ENCODE measurements at places on chromosomes 6 and 20. TPM values are rescaled to one million over a fixed set of nuclear protein-coding genes. Genes with fewer than 3 reads are reported as not detected.

DNA sequence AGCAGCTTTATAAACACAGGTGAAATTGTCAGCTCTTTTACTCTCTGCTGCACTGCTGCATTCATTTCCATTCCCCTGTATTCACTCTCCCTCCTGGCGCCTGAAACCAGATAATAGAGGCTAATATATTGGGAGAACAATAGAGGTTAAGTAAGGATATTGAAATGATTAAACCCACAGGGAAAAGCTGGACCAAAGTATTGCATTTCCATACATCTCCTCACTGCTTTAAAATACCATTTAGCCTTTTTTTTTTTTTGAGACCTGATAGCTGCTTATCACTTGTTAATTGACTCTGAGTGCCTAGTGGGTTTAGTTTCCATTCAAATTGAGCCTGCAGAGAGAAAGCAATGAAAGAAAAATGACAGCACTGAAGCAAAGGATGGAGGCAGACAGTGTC is 540.5 kb upstream of the IMPG1 start:
- no peaks in the 10 kb centered on the region for H3K36me3 ChIP-seq
- no peak for DNase-seq
- H3K27me3 ChIP-seq, result no peaks in the 10 kb centered on the region
- no peak overlapping the region for H3K27ac ChIP-seq
- no peaks in the 10 kb centered on the region for H3K4me1 ChIP-seq

DNA sequence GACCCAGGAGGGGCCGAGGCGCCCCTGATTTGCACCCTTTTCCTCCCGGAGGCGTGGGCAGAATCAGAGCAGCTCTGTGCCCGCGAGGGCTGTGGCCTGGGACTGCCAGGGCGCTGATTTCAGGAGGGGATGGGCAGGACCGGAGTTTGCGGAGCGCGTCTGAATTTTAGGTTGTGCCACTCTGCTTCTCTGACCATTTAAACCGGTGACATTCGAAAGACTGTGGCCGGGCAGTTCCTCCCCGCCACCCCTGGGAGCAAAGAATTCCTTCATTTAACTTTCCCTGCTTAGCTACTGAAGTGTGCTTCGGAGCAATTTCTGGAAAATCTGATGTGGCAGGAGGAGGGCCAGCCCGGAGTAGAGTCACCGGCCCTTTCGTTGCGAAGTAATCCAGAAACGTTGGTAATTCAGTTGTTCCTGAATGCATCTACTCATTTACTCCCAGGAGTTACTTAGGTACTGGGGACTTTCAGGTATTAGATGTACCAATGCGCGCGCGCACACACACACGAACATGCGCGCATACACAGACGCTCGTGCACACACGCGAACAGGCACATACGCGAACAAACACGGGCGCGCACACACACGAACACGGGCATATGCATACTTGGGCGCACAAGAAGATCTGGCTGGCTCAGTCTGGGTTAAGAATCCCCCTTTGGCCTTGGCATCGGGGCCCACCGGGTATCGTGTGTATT is 568 bp downstream of the CCDC170 start:
- H3K27ac ChIP-seq, result no peak overlapping the region
- peak overlapping the region; percentile 50 for H3K4me3 ChIP-seq
- peaks cover 6% of the 10 kb centered on the region for H3K27me3 ChIP-seq
- DNase-seq, result no peak
- peaks cover 2% of the 10 kb centered on the region for H3K4me1 ChIP-seq

DNA sequence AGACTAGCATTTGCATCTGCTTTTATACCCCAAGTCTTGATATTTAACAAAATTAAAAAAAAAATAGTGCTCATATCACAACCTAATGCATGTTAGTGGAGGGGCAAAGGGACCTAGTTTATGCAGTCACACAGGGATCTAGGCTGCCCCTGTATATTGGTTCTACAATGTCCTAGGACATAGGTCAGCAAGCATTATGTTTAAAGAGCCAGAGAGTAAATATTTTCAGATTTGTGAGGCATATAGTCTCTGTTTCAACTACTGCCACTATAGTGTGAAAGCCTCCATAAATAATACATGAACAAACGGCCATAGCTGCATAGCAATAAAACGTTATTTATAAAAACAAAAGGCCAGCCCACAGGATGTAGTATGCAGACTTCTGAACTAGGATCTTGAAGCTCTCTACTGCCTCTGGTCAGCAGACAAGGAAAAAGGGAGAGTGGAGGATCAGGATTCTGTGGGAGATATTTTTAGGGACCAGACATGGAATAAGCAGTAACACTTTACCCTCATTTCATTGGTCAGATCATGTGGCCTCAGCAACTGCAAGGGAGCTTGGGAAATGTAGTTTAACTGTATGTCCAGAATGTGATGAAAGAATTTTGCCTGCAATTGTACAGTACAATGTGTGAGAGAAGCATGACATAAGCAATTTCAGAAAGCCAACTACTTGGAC is 414.2 kb upstream of the SPTLC3 start:
- H3K27ac ChIP-seq, result no peak overlapping the region
- H3K4me1 ChIP-seq, result no peaks in the 10 kb centered on the region
- no peak overlapping the region for H3K4me3 ChIP-seq

- peaks cover 2% of the 10 kb centered on the region for H3K36me3 ChIP-seq
- H3K27me3 ChIP-seq, result no peaks in the 10 kb centered on the region
- no peak overlapping the region for H3K4me3 ChIP-seq
- H3K27ac ChIP-seq, result no peak overlapping the region
- H3K4me1 ChIP-seq, result no peaks in the 10 kb centered on the region
Measured at GRCh38 chr6:87237804-87238203, 82.4 kb downstream of the ZNF292 start.

- no peaks in the 10 kb centered on the region for H3K36me3 ChIP-seq
Measured at GRCh38 chr6:29530671-29531310, 28.7 kb downstream of the UBD start.

- no peak overlapping the region for H3K4me3 ChIP-seq
- no peak overlapping the region for H3K27ac ChIP-seq
- no peaks in the 10 kb centered on the region for H3K36me3 ChIP-seq
- DNase-seq, result no peak
- peaks cover 17% of the 10 kb centered on the region for H3K4me1 ChIP-seq
Measured at GRCh38 chr20:38166703-38167233, 1.7 kb upstream of the TGM2 start.

GRCh38 chr20:56004611-56005388 is 519 bp downstream of the CBLN4 start:
- no peaks in the 10 kb centered on the region for H3K4me1 ChIP-seq
- no peak overlapping the region for H3K4me3 ChIP-seq
- no peaks in the 10 kb centered on the region for H3K27me3 ChIP-seq
- no peak overlapping the region for H3K27ac ChIP-seq

GRCh38 chr6:47251396-47251795 is 58.3 kb downstream of the TNFRSF21 start:
- H3K4me3 ChIP-seq, result no peak overlapping the region
- H3K36me3 ChIP-seq, result no peaks in the 10 kb centered on the region
- DNase-seq, result no peak
- H3K4me1 ChIP-seq, result peaks cover 9% of the 10 kb centered on the region
- H3K27ac ChIP-seq, result no peak overlapping the region

DNA sequence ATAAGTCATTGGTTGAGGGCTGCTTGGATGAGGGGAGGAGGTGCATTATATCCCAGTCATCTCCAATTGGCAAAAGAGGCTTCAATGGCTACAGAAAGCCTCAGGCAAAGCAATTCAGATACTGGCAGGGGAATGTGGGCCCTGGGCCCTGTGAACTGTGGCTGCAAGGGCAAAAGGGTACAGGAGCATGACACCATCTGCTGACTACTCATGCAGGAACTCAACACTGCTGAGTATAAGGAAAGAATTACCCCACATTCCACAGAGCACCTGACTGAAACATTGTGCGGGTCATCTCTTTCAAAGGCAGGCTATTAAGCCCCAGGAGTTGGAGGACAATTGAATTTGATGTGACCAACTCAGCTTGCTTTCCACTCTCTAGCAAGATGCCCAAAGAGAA is 92.1 kb upstream of the SPTLC3 start:
- H3K36me3 ChIP-seq, result no peaks in the 10 kb centered on the region
- no peak overlapping the region for H3K4me3 ChIP-seq
- H3K27ac ChIP-seq, result no peak overlapping the region
- no peaks in the 10 kb centered on the region for H3K27me3 ChIP-seq

- H3K27me3 ChIP-seq, result no peaks in the 10 kb centered on the region
- no peak overlapping the region for H3K4me3 ChIP-seq
- H3K36me3 ChIP-seq, result no peaks in the 10 kb centered on the region
- no peak overlapping the region for H3K27ac ChIP-seq
- no peak for DNase-seq
- H3K4me1 ChIP-seq, result 0 out of 2 replicates have a peak, but pooled peaks cover 3% of the 10 kb centered on the region
Measured at GRCh38 chr6:14367296-14367695, 249.7 kb downstream of the CD83 start.

- no peak overlapping the region for H3K27ac ChIP-seq
- no peak overlapping the region for H3K4me3 ChIP-seq
- no peaks in the 10 kb centered on the region for H3K27me3 ChIP-seq
- no peak for DNase-seq
Measured at GRCh38 chr6:169313347-169314010, 59.8 kb upstream of the THBS2 start.

DNA sequence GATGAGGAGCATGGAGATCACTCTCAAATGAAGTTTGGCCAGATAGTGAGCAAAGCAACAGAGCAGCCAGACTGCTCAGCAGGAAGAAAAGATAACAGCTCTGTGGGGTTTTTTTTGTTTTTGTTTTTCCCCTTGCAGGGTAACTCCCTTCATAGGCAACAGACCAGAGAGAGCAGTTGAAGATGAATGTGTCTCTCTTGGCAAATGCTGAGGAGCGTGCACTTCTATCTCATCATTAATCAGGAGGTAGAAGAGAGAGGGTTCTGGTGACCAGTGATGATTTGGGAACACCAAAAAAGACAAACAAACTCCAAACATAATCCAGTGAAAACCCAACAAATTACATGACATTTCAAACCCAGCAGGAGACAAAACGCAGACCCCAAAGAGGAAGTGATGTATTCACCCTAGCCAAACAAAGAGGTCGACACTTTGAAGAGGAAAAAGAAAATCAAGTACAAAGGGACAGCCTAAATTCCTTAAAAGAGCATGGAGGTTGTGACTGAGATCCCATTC is 66.2 kb upstream of the RREB1 start:
- H3K27ac ChIP-seq, result no peak overlapping the region
- H3K4me1 ChIP-seq, result no peaks in the 10 kb centered on the region
- no peak overlapping the region for H3K4me3 ChIP-seq
- no peaks in the 10 kb centered on the region for H3K36me3 ChIP-seq
- no peak for DNase-seq

DNA sequence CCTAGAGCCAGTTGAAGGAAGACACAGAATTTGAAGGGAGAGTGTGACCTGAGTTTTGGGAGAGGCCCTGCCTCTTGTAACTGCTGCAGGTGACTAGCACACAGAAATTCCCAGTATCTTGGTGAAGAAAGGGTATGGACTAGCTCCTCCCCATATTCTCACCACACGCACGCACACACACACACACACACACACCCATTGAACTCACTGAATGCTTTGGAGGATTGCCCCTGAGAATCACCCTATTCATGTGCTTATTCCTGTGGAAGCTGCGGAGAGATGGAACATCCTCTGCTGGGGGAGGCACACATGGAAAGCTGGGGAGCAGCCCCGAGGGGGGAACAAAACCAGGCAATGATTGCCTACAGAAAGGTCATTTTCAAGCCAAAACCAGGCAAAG is 6.2 kb upstream of the LMBRD1 start:
- DNase-seq, result no peak
- H3K4me1 ChIP-seq, result no peaks in the 10 kb centered on the region
- no peaks in the 10 kb centered on the region for H3K36me3 ChIP-seq

DNA sequence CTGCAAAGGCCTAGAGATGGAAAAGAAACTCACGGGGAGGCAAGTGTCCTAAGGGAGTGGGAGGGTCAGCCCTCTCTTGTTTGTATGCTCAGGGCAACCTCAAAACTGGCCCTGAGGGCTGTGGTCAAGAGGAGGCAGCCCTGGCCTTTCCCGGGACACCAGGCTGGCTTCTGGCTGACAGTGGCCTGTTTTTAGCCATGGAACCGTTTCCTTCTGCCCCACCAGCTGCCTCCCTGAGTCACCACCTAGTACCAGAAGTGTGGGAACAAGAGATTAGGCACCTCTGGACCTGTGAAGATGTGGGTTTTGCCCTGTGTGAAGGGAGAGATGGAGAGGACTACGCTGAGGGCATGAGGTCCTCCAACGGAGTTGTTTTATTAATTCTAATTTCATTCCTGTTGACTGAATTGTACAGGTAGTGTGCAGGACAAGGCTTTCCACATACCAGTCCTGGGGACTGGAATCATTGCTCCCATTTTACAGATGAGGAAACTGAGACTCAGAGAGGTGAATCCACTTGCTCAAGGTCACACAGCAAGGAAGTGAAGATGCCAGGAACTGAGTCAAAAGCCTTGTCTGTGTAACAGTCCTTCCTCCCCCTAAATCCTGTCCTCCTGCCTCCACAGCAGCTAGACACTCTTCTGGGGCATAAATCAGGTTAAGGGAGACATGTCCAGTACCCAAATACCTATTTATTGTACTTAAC is 5.5 kb downstream of the FOXS1 start:
- peaks cover 8% of the 10 kb centered on the region for H3K4me1 ChIP-seq
- no peak for DNase-seq
- no peak overlapping the region for H3K27ac ChIP-seq
- no peaks in the 10 kb centered on the region for H3K27me3 ChIP-seq
- H3K4me3 ChIP-seq, result no peak overlapping the region

- no peaks in the 10 kb centered on the region for H3K27me3 ChIP-seq
- peaks cover 5% of the 10 kb centered on the region for H3K36me3 ChIP-seq
- no peak overlapping the region for H3K4me3 ChIP-seq
- H3K27ac ChIP-seq, result no peak overlapping the region
- DNase-seq, result peak; percentile 11
- peaks cover 7% of the 10 kb centered on the region for H3K4me1 ChIP-seq
Measured at GRCh38 chr20:25685276-25686080, 11.2 kb downstream of the ZNF337 start.

GRCh38 chr6:53603386-53604116 is 58.6 kb upstream of the GCLC start:
- H3K27ac ChIP-seq, result no peak overlapping the region
- no peak for DNase-seq
- no peak overlapping the region for H3K4me3 ChIP-seq
- H3K4me1 ChIP-seq, result no peaks in the 10 kb centered on the region

The EDN1 gene
- total RNA-seq, result 3.5 TPM

The HSD17B8 gene
- total RNA-seq, result 30.8 TPM

The CSTF1 gene
- 41.8 TPM for total RNA-seq

The PTGIS gene
- 0.10 TPM for total RNA-seq

The DBNDD2 gene
- 1.0 TPM for total RNA-seq

The FOXQ1 gene
- total RNA-seq, result 0.08 TPM

The SPINT4 gene
- total RNA-seq, result not detected
